ENCODE measurements at places on chromosomes 16 and 17. TPM values are rescaled to one million over a fixed set of nuclear protein-coding genes. Genes with fewer than 3 reads are reported as not detected.

Gene BRCA1
- 7.0 TPM for polyA plus RNA-seq

Gene ABCA6
- 1.6 TPM for polyA plus RNA-seq

Gene SPPL2C
- polyA plus RNA-seq, result not detected

Gene UNC13D
- polyA plus RNA-seq, result 10.1 TPM

Gene GRIN2A
- polyA plus RNA-seq, result 1.1 TPM

Gene TLCD3B
- polyA plus RNA-seq, result not detected

Gene EME2
- polyA plus RNA-seq, result 20.8 TPM

Measured in hepatocyte (in vitro differentiated cells).